ENCODE measurements at places on chromosomes 3 and 15.

GRCh38 chr15:101250873-101251829, 697 bp downstream of the CHSY1 start:
- DNase-seq: no peak

DNA sequence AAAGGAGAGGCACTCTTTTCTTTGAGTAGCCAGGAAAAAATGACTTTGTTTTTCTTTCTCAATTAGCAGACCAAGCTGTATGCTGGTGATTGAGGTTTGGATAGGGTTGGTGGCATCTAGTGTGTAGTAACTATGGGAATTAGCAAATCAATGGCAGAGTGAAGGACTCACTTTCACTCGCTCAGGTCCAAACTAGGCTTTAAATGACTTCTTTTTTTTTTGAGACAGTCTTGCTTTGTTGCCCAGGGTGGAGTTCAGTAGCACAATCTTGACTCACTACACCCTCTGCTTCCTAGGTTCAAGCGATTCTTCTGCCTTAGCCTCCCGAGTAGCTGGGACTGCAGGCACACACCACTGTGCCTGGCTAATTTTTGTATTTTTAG, 35.9 kb downstream of the PRKCI start:
- peak; percentile 1 for DNase-seq

GRCh38 chr3:71372241-71372768, 211.2 kb downstream of the FOXP1 start:
- DNase-seq: no peak

GRCh38 chr3:126402666-126403302, 8.1 kb downstream of the CFAP100 start:
- no peak for DNase-seq

DNA sequence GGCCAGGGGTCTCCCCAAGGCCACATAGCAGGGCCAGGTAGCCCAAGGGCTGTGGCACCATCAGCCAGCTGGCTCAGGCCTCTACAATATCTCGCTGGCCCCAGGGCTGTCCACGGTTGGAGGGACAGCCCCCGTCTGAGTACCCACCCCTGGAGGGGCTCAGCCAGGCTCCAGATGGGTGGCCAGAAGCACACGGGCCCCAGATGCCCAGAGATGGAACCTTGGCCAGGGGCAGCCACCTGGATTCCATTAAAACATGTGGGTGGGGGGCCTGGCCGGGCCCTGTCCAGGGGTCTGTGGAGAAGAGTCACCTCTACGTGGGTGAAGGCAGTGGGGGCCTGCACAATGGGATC, 8.4 kb downstream of the CSPG4 start:
- DNase-seq: no peak
